ENCODE measurements at places on chromosomes 5 and 9.

DNA sequence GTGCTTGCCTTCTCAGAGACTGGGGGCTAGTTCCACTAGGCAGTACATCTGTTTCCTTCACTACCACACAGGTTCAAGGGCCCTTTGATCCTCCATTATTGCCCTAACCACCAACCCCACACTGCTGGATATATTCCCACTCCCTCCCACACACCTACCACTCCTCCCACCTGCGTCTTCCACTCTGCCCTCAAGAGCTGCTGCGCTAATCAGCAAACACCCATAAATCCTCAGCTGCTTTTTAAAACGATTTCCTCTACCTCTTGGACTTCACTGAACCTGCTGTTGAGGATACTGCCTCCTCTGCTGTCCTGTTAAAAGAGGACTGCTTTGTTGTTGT lies 120.9 kb downstream of the MAPKAP1 start:
- peak; percentile 29 for DNase-seq

DNA sequence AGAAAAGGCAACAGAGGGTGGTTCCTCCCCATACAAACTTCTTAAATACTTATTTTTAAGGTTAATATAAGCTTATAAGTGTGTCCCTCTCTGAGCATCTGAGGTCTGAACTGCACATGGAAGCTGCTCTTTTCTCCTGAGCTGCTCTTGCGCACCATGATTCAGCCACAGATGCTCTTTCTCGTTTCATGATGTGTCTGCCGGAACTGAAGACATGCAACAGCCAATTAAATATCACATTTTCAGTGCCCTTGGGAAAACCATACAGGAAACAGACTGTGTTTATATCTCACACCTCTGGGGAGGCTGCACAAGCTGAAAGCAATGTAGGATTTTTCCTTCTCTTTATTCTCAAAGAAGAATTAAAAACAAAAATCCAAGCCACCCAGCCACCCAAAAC lies 96.8 kb upstream of the NREP start:
- no peak for DNase-seq

GRCh38 chr5:310516-310915 lies 11.0 kb upstream of the AHRR start:
- no peak for DNase-seq

DNA sequence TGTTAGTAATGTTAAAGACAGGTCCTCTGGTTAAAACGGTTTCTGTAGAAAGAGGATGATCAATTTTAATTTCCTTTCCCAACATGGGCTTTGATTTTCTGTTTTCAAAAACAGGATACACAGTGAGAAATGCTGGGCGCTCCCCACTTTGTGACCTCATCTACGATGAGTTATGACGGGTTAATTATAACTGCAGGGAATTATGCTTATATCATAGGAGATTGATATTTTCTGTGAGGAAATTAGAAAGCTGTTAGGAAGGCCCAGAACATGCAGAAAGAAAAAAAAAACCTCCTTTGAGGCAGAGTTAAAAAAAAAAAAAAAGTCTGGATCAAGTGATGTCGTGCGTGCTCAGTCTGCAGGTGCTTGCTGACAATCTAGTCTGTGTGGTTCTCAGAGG lies 176.8 kb upstream of the OTULINL start:
- DNase-seq = no peak

GRCh38 chr5:171745602-171746001 lies 40.0 kb upstream of the SMIM23 start:
- no peak for DNase-seq

DNA sequence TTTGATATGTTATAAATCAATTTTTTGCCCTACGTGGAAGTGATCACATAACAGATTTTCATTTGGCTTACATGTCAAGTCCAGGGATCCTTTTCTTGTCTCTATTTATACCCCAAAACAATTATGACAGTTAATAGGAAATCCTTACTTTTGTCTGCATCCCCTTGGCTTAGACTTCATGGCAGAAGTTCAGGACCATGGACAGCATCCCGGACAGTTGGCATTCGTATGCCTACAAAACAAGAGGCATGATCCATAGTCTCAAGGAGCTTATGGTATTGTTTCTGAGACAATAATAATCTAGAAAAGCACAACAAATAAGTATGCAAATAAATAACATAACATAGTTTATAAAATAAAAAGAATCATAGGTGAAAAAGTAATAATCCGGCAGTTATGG lies 214.3 kb upstream of the GRIA1 start:
- DNase-seq = no peak
